IMR-90 (cell line): ENCODE measurements at places on chromosomes 1 and 21. TPM values are rescaled to one million over a fixed set of nuclear protein-coding genes. Genes with fewer than 3 reads are reported as not detected.
A peak's percentile ranks its signal among the peaks of the same experiment; 100 is the strongest.

DNA sequence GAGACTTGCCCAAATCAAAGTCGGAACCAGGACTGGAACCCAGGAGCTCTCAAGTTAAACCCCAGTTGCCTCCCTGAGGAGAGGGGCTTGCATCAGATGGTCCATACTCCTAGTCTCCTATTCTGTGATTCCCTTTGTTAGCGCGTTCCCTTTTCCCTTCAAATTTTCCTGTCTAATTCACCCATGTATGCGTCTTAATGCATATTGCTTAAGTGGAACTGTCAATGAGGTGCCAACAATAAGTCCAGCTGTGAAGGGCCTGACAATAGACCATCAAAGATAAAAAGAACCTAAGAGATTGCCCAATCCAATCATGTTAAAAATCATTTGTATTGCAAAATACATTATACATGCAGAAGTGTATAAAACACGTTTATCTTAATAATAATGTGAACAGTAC, 634 bp upstream of the SPATA6 start:
- no peak for DNase-seq

DNA sequence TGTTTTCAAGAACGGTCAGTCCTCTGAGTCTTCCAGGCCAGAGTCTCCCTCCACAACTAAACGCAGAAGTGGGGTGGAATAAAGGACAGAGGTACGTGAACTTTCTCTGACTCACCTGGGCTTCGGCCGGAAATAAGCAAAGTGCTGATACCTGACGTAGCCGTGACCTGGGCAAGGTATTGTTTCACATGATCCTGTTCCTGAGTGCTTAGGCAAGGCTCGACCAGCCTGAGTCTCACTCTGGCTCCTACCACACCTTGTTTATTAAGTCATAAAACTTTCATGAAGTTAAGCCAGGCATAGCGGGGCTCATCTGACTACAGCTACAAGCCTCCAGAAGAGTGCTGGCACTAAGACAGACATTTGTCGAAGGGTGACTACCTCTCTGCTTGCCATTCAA, 327.5 kb downstream of the SETD4 start:
- no peak for DNase-seq

DNA sequence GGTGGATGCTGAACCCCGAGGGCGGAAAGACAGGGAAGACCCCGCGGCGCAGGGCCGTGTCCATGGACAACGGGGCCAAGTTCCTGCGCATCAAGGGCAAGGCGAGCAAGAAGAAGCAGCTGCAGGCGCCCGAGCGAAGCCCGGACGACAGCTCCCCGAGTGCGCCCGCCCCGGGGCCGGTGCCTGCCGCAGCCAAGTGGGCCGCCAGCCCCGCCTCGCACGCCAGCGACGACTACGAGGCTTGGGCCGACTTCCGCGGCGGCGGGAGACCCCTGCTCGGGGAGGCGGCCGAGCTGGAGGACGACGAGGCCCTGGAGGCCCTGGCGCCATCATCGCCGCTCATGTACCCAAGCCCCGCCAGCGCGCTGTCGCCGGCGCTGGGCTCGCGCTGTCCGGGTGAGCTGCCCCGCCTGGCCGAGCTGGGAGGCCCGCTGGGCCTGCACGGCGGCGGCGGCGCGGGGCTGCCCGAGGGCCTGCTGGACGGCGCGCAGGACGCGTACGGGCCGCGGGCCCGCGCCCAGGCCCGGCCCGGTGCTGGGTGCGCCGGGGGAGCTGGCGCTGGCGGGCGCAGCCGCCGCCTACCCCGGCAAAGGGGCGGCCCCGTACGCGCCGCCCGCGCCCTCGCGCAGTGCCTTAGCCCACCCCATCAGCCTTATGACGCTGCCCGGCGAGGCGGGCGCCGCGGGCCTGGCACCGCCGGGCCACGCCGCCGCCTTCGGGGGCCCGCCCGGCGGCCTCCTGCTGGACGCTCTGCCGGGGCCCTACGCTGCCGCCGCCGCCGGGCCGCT, 20.7 kb downstream of the FOXO6 start:
- no peak for DNase-seq

PDZK1 gene
- 1.4 and 1.7 TPM in 2 replicates for total RNA-seq

GRCh38 chr1:46673749-46674182, 2.1 kb downstream of the TEX38 start:
- DNase-seq: peak; percentile 76
